ENCODE measurements at places on chromosomes 5 and 9.

GRCh38 chr5:81895307-81895706, 76.5 kb upstream of the ATG10 start:
- DNase-seq = no peak

- DNase-seq = no peak
These were observed 8.0 kb upstream of the SEMA4D start for GRCh38 chr9:89505911-89506310.

- DNase-seq = no peak
These were observed 19.2 kb upstream of the ANKRD18A start for GRCh38 chr9:38639577-38639940.

GRCh38 chr9:115262952-115263351, 145.0 kb upstream of the TNC start:
- DNase-seq = no peak

- DNase-seq = no peak
These were observed 152.2 kb downstream of the BNC2 start for GRCh38 chr9:16718296-16718695.

DNA sequence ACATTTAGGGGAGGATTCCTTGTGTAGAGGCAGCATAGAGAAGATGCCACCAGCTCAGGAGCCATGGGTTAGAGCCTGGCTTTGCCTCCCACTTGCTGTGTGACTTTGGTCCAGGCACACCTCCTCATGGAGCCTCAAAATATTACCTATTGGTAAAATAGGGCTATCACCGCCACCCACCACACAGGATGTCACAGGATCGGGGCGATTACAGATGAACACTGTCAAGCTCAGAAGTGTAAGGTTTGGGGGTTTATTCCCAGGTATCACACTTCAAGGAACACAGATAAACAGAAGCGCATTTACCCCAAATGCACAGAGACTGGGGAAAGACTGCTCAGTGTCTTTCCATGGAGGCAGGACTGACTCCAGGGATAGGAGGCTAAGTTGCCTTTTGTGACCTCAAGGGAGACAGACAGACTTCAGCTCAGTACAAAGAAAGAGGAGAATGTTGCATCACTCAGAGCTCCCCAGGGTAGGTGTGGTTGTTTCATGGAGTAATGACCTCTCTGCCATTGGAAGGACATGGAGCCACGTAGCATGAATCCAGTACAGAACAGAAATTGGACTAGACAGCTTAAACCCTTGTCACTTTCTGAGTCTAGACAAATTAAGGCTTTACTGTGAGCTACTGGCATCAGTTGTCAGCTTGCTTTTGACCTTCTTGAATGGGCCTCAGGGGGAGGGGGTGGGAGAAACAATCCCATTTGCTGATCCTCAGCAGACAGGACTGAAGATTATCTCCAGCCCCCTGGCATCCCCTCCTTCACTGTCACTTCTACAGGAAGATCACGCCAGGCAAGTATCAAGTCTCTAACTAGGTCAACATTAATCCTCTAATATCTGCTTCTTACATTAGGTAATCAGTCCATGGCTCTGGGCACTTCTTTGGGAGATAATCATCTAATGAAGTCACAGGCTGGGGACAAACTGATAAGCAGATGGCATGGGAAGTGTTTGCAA, 6.5 kb downstream of the TRAF1 start:
- no peak for DNase-seq

DNA sequence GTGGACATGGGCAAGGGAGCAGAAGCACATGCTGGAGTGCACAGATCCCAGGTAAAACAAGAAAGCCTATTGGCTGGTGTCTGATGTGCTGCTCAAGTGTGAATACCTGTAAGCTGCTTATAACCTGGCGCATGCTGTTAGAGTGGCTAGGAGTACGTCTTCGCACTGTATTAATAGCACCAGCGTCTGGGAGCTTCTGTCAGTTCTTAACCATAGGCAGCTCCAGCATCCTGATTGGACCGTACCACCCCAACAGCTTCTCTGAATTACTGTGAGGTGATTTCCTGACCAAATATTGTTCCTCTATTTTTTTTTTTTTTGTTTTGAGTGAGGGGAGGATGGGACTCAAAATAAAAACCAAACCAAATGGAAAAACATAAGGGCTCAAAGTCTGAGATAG, 987.6 kb downstream of the PTPRD start:
- DNase-seq = no peak

GRCh38 chr5:52693280-52693679, 94.4 kb upstream of the ITGA1 start:
- peak; percentile 65 for DNase-seq

- DNase-seq = no peak
These were observed 11.5 kb downstream of the PDLIM4 start for GRCh38 chr5:132268769-132269551.

DNA sequence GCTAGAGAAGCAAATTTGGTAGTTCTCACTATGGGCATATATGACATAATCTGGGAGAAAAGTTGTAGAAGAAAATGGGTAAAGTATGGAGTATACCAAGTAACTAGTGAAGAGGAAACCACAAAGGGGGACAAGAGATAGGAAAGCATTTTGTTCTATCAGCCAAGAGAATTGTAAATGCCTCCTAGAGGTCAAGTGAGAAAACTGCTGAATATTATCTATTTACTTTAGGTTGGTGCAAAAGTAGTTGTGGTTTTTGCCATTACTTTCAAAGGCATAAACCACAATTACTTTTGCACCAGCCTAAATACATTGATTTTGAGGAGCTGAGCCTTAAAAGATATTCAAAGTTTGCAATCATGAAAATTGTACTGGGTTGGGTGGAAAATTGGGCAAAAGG, 126.7 kb upstream of the GRHPR start:
- DNase-seq = no peak

DNA sequence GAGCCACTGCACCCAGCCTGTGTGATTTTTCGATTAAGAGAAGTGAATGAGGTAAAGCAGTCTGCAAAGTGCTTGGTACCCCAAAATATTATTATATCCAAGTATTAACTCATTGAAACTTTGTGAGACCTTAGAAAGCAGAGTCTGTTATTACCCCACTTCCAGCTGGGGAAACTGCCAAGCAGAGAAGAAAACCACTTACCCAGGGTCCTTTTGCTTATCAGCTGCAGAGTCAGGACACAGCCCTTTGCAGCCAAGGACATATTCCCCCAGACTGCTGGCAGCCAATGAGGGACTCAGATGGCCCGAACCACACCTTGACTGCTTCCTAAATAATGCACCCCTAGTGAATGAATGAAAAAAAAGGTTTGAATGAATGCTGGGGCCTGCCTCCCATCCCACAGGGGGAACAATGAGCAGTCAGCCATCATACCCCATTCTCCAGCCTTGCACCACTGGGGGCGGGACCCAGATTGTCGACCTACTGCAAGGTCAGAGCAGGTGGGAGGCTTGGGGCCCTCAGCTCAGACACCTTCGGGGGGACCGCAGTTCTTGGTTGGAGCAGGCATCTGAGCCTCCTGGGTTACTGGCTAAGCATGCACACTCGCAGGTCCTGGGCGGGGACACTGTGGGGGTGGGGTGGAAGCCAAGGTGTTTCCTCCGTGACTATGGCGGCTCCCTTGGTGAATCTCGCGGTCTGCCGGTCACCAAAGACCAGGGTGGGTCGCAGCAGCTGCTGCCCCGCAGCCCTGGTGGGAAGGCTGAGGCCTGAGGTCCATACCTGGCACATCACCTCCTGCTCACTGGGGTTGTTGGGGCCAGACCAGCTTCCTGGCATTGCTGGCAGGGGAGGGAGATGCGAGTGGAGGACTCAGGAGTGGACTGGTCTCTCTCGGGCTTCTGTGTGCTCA, 29.7 kb downstream of the PRRT1B start:
- no peak for DNase-seq

GRCh38 chr5:148418511-148418910, 34.8 kb downstream of the FBXO38 start:
- no peak for DNase-seq

DNA sequence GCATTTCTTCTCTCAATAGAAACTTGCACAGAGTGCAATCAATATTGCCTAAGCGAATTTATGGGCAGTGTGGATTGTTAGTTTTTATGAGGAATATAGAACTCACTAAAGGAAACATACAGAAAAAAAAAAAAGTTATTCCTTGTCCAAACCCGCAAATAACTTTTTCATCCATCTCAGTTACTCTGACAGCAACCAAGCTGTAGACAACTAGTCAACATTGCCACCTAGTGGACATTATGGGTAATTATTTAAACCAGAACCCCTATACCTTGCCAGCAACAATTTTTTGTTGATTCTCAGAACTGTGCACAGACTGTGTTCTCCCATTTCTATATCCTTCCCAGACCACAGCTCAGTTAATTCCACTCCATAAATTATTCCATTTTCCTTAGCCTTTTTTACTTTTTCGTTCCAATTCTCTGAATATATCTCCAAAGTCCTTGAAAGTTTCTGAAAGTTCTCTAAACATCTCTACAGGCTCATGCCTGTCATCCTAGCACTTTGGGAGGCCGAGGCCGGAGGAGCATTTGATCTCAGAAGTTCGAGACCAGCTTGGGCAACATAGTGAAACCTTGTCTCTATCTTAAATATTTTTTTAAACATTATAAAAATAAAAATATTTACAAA, 2.6 kb upstream of the AFAP1L1 start:
- DNase-seq = no peak

DNA sequence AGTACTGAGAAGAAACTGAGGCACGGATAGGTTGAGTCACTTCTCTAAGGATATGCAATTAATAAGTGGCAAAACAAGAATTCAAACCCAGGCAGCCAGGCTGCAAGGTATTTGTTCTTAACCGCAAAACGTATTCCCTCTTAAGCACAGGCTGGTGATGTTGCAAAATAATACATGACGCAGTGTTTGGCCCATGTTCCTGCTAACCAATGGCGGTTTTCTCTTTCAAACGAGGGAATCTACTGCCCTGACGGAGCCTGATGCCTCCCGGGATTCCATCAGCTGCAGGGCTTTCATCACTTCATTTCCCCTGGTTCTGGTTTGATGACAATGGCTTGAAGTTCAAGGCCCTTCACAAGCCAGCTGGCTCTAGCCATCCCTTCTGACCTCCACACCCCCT, 154.8 kb downstream of the SLIT3 start:
- DNase-seq = no peak

- DNase-seq = no peak
These were observed 7.1 kb downstream of the ARHGEF28 start for GRCh38 chr5:73633060-73633459.

- no peak for DNase-seq
These were observed 58.5 kb downstream of the ALDH1A1 start for GRCh38 chr9:72894342-72894741.

DNA sequence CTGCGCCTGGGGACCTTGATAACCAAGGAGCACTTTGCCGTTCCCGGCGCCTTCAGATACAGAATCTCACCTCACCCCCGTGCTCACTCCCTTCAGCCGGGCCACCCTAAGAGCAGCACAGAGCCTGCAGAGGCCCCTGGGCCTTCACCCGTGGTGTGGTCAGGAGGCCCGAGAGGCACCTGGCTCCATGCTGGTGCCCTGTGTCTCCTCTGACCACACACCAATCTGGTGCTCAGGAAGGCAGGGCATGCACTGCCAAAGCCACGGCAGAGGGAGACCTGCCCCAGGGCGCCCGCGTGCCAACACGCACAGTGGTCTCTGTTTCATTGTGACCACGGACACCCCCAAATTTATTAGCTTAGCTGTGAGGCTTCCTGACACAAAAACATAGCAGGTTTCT, 11.3 kb downstream of the IRX4 start:
- DNase-seq = no peak

- DNase-seq = no peak
These were observed 61.8 kb downstream of the ELL2 start for GRCh38 chr5:95899829-95900228.

GRCh38 chr9:14538526-14538925, 154.7 kb downstream of the ZDHHC21 start:
- no peak for DNase-seq

DNA sequence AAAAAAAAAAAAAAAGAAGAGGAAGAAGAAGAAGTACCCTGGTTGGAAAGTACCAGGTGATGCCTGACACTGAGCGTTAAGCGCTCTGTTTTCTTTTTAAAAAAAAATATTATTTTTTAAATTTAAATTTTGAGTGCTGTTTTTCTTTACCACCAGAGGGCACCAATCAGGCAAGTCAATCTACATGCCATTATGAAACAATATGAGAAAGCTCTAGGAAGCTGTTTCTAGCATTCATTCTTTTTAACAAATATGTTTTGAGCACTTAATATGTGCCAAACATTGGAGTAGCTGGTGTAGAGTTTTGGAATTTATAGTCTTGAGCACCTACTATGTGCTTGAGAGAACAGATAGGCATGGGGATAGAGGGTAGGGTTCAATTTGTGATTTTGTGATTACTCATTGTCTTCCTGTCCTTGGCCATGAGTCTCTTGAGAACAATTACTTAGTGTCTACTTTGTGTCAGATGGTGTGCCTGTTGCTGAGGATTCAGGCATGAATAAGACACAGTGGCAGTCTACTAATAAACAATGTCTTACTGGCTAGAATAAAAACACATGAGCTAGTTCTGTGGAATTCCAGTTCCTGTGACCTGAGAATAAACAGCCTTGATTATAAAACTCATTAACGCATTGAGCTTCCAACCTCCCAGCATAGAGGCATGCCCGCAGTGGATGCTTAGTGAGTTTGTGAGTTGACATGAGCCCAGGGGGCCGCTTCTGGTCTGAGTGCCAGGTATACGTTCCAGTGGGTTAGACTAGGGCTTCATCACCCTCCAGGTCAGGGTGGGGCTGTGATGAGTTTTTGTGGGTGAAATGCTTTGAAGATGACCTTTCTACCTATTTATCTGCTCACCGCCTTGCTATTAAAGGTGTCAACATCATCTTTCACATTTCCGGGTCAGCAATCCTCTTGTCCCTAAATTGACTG, 3.0 kb upstream of the UBE2R2 start:
- DNase-seq = no peak

DNA sequence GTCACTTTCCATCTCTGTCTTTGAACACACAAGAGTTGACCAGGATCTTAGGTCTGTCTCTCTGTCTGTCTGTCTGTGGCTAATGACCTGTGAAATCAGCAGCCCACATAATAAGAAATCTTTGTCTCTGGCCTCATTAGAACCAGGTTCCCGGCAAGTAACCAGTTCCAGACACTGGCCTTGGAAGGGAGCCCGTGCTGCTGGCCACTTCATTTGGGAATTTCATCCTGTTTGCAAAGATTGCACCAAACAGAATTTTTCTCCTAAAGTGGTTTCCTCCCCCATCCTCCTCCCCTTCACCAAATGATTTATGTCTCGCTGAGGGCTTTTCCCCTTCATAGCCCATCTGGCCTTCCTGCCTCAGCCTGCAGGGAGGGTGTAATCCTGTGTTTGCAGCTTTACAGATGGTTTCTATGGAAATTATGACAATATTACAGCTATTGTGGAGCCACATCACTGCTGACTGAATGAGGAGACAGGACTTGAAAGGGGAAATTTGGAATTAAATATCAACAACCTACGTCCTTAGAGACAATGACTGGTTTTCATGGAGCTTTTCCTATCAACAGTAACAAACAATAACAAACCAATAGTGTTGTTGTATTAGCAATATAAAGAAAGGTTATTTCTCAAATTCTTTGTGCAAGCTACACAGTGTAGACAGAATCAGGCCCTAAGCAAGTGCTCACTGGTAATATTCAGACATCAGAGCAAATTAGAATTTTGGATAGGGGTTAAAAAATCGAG, 25.7 kb downstream of the DPYSL3 start:
- DNase-seq = peak; percentile 49

GRCh38 chr5:103469288-103470040, 93.1 kb downstream of the NUDT12 start:
- DNase-seq = no peak

Measured in mucosa of descending colon (tissue), 3 donors.